Cardiac fibroblast (primary cell): ENCODE measurements at places on chromosomes 13 and 19.

GRCh38 chr13:48436661-48437288, 23.9 kb upstream of the LPAR6 start:
- no peak for DNase-seq

DNA sequence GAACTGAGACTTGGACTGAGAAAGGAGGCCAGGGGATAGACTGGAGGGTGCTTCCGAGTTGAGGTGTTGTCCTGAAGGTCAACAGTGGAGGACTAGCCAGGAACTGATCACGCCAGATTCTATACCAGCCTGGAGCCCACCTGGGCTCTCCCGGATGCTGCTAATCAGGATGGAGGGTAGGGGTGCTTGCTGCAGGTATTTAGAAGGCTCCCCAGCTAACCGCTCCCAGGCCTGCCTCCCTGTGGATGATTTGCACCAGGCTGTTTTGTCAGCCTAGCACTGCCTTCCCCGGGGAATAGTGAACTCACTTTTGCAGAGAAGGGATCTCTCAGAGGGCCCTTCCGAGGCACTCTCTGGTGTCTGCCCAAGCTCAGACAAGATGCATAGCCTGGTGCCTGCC, 60.5 kb upstream of the KCTD15 start:
- DNase-seq: no peak

DNA sequence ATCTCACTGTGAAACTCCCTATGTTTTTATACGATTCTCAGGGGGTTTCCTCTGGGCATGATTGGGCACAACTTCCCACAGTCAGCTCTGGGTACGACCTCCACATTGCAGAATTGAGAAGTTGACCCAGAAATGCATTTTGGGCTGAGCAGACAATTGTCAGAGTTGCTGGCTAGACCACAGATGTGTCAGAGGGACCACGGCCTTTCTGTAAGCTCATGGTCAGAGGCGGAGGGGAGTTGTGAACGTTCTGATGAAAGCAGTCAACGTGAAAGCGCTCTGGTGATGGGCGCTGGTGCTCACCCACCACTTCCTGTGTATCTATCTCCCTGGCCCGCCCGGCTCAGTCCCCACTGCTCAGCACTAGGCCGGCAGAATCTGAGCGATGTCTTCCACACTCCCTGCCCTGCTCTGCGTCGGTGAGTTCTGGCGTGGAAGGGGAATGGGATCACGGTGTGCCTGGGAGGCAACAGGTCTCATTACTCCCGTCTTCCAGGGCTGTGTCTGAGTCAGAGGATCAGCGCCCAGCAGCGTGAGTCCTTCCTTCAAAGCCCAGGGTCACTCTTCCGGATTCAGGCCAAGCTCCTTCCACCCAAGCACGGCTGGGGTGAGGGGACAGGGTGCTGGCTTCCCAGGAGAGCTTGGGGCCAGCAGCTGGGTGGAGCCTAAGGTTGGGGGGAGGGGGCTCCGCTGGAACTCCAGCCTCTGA, at the start of gene NCR1:
Gene NCR1 (plus strand): TSS at position 346 of the 709 bp plus-strand sequence. CDS start 40 bp downstream, at position 386.
- DNase-seq: no peak

GRCh38 chr19:7063764-7064418, 5.4 kb upstream of the MBD3L3 start:
- DNase-seq: no peak
